Esophagus squamous epithelium (tissue), 5 donors: ENCODE measurements at places on chromosomes 2 and 18. TPM values are rescaled to one million over a fixed set of nuclear protein-coding genes. Genes with fewer than 3 reads are reported as not detected.

IL1RL2 gene
- 6.7 TPM for total RNA-seq

- H3K4me3 ChIP-seq, result no peak overlapping the region
- peaks cover 3% of the 10 kb centered on the region for H3K4me1 ChIP-seq
- H3K27ac ChIP-seq, result no peak overlapping the region
- no peak for DNase-seq
- H3K36me3 ChIP-seq, result no peaks in the 10 kb centered on the region
These were observed 5.7 kb downstream of the GPATCH11 start for GRCh38 chr2:37090019-37090477.

DNA sequence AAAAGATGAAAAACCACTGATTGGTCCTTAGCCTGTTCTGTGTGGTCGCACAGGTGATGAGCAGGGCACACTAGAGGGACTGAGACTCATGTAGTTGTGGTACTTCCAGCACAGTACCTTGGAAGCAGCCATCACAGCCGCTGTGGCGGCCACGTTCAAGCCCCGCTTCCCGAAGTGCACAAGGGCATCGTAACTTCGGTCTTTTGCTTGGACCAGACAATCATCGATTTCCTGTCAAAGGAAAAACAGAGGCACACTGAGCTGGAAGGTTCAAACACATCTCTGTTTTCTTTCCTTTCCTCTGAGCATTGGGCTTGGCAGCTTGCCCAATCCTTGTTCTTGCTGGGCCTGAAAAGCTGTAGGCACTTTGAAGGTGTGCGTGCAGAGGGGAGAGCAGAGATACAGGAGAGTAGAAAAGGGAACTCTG is 52.6 kb downstream of the MRPL35 start:
- no peak overlapping the region for H3K4me3 ChIP-seq
- no peaks in the 10 kb centered on the region for H3K36me3 ChIP-seq
- no peak overlapping the region for H3K27ac ChIP-seq
- H3K4me1 ChIP-seq, result peaks cover 5% of the 10 kb centered on the region
- H3K27me3 ChIP-seq, result no peaks in the 10 kb centered on the region

SANBR gene
- 2.8 TPM for total RNA-seq

- DNase-seq, result no peak
- H3K36me3 ChIP-seq, result no peaks in the 10 kb centered on the region
- no peaks in the 10 kb centered on the region for H3K27me3 ChIP-seq
- H3K4me1 ChIP-seq, result no peaks in the 10 kb centered on the region
- H3K4me3 ChIP-seq, result no peak overlapping the region
These were observed 80.6 kb downstream of the TRABD2A start for GRCh38 chr2:84800194-84800805.

- DNase-seq, result no peak
- H3K4me1 ChIP-seq, result no peaks in the 10 kb centered on the region
- H3K27me3 ChIP-seq, result no peaks in the 10 kb centered on the region
- H3K4me3 ChIP-seq, result no peak overlapping the region
- no peak overlapping the region for H3K27ac ChIP-seq
- H3K36me3 ChIP-seq, result no peaks in the 10 kb centered on the region
These were observed 355.6 kb downstream of the PARD3B start for GRCh38 chr2:204900910-204901309.

DNA sequence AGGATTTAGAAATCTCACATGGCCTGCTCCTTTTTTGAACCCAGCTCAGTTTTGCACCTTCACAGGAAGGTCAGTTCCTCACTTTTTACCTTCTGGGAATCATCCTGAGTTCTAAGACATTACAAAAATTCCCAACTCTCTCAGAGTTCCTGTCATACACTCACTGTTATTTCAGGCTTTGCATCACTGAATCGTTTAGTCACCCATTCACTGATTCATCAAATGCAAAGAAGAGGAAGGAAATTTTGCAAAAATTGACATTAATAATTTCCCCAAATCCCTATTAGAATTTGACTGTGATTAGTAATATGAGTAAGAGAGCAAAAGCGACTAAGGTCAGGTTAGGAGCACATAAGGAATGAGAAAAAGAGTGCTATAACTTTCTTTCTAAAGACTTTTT is 197.5 kb downstream of the PDE1A start:
- no peak overlapping the region for H3K27ac ChIP-seq
- no peak for DNase-seq
- H3K36me3 ChIP-seq, result no peaks in the 10 kb centered on the region
- H3K4me1 ChIP-seq, result no peaks in the 10 kb centered on the region
- H3K27me3 ChIP-seq, result no peaks in the 10 kb centered on the region

BABAM2 gene
- 28.3 TPM for total RNA-seq

- H3K4me1 ChIP-seq, result no peaks in the 10 kb centered on the region
- DNase-seq, result no peak
- H3K27ac ChIP-seq, result no peak overlapping the region
- no peaks in the 10 kb centered on the region for H3K36me3 ChIP-seq
These were observed 9.0 kb downstream of the CKAP2L start for GRCh38 chr2:112755444-112755843.

- H3K36me3 ChIP-seq, result no peaks in the 10 kb centered on the region
- DNase-seq, result no peak
- no peak overlapping the region for H3K4me3 ChIP-seq
- no peaks in the 10 kb centered on the region for H3K27me3 ChIP-seq
- H3K4me1 ChIP-seq, result peaks cover 69% of the 10 kb centered on the region
These were observed 2.5 kb upstream of the NPAS2 start for GRCh38 chr2:100817388-100817985.

DNA sequence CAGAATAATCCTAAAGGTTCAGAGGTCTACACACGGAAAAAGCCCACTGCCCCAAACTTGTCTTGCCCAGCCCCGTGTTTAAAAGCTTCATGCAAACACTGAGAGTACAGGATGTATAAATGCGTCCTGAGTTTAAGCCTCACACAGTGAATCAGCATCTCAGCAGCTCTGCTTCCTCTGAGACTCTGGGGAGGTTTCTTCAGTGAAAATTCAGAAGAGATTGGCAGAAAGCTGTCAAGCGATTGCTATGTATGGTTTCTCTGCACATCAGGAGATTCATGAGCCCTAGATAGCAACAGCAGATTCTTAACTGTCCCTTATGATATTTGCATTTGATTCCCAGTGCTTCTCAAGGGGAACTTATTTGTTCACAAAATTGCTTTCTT is 27.1 kb downstream of the CRACDL start:
- no peaks in the 10 kb centered on the region for H3K36me3 ChIP-seq
- no peaks in the 10 kb centered on the region for H3K27me3 ChIP-seq
- peaks cover 67% of the 10 kb centered on the region for H3K4me1 ChIP-seq
- peak overlapping the region; percentile 55 for H3K27ac ChIP-seq
